Vagina (tissue), 2 donors: ENCODE measurements at places on chromosomes 4 and X.

DNA sequence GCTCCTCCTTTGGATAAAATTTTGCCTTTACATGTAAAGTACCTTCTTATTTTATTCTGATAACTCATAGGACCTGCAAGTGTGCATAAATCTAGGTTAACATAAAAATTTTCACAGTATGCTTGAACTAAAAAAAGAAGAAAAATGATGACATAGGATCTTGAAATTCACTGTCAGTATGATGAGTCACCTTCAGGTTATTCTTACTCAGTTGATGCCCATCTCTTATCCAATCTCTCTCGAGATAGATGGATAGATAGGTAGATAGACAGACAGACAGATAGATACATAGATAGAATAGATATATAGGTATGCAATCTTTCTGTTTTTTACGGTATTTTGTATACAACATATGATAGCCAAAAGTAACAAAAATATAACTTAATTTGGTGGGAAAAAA lies 485.5 kb downstream of the NAF1 start:
- DNase-seq = no peak

DNA sequence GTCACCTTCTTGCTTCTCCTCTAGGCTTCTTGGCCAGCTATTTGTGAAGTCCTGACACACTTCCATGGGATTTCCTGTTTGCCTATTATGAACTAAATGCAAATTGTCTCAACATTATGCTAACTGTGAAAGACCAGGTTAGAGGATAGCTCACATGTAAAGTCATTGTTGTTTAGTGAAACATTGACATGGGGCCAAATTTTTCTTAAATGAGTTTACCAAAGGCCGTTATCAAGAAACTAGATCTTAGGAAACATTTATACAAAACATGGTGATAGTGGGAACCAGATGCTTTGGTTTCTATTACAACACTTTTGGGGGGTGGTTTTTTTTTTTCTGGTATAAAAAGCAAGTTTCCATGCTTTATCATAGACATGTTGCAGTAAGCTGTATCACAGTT lies 466.8 kb upstream of the FAM241A start:
- no peak for DNase-seq

GRCh38 chr4:150982557-150983233 lies 32.4 kb downstream of the LRBA start:
- no peak for DNase-seq

DNA sequence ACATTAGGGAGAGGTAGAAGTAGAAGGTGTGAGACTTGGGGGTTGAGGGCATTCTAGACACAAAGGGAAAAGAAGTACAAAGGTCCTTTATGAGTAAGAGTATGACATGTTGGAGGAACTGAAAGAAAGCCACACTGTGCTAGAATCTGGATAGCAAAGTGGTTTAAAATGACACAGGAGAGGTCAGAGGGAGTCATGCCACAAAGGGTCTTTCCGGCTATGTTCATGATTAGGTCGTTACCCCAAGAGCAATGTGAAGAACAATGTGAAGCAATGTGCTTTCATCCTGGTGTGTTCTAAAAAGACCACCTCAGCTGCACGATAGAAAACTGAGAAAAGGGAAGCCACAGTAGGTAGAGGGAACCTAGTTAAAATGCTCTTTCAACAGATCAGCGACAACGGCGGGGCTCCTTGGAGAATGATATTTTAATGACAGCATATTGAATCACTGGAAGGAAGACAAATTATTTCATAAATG lies 29.2 kb downstream of the SMIM14 start:
- no peak for DNase-seq

DNA sequence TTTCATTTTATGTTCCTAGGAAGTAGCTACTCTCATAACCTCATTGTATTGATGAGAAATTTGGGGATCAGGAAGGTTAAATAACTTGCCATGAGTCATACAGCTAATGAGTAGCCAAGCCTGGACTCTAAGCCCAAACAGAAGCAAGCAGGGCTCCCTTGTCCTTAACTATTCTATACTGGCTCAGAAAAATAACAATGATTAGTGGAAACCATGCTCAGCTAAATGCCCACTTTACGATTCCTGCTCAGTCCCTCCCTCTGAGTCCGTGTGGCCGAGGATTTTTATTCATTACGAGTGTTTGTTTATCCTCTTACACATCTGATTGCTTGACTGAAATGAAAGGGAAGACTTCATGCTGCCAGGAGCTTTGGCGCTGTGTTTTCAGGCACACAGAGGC lies 100.9 kb downstream of the SLC34A2 start:
- DNase-seq = no peak

DNA sequence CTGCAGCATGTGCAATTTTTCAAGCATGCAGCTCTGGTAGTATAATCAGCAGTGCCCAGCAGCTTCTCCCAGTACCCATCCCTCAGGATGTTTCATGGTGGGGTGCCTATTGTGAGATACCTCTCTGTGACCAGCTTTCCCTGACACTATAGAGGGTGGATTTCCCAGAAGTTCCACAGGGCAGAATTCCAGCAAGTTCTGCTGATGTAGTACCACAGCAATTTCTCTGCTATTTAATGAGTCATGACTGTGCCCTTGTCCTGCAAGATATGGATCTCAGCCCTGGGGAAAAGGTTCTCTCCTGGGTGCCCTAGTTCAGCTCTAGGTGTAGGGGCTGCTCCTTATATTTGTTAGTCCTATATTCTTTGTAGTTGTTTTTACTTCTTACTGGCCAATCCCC lies 174.8 kb downstream of the ENOX2 start:
- DNase-seq = no peak

DNA sequence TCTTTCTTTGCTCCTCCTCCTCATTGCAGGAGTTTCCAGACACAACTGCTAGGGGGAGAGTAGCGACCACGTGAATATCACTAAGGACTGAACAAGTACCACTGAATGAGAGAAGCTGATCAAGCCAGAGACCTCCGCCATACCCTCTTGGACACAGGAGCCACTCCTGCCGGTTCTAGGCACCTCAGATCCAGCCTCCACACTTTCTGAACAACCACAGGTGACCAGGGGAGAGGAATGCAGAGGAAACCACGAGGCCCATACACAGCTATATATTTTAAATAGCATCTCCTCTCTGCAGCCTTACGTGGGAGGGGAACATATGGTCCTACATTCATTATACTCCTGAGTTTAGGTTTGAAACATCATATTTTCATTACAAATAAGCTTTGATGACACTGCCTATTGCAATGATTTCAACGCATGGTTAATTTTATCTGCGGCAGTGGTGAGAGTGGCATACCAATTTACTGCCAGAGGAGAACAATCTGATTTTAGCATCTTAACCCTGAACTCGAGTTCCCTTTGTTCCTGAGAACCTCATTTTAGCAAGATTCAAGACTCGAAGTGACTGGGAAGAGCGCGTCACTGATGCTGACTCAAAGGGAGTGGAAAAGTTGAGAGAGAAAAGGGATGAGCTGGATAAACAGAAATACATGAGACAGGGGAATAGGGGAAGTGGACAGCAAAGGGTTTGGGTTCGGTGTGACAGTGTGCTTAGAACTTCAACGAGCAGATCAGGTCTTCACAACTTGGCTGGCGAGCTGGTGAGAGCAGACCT lies 231.7 kb upstream of the PPARGC1A start:
- no peak for DNase-seq

DNA sequence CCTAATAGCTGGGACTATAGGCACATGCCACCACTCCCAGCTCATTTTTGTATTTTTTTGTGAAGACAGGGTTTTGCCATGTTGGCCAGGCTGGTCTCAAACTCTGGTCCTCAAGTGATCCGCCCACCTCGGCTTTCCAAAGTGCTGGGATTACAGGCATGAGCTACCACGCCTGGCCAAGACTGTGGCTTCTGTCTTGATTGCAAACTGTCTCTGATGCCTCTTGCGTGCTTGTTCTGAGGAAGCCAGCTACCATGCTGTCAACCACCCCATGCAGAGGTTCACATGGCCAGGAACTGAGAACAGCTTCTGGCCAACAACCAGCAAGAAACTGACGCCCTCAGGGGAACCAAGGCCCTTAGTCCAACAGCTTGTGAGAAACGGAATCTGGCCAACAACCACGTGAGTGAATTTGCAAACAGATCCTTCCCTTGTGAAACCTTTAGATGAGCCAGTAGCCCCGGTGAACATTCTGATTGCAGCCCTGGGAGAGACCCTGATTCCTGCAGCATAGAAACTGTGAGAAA lies 71.2 kb downstream of the SUPT20HL2 start:
- peak; percentile 91 for DNase-seq

DNA sequence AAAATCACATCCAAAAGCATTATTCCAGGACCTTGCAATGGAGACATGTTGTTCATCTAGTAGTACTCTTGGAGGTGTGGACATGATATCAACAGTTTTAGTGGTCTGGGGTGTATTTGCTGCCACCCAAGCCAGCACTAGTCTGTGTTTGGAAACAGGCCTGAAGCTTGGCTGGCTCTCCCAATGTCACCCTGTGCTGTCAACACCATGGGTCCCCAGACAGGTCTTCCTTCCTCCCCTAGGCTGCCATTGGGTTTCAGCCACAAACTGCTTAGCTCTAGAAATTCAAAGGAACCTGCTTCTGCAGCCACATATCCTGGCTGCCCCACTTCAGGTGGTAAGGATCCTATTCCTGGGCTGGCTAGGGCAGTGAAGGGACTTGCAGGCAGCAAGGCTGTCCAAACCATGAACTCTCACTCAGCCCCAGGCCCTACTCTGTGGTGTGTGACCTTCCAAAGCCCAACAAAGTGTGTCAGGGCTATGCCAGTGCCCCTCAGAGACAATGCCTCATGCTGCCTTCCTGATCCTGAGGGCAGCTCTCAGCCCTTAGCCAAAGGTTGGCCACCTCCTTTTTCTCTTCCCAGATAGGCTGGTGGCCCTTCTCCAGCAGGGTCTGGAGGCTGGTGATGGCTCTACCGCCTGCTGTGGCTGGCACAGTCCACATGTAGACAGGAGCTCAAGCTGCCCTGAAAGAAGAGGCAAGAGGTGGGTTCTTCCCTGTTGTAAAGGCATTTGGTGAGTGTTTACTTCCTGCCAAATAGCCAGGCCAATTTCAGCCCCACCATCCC lies 18.3 kb downstream of the AMER1 start:
- DNase-seq = peak; percentile 79

GRCh38 chrX:134604701-134605311 lies 53.5 kb downstream of the PLAC1 start:
- DNase-seq = no peak

GRCh38 chr4:9771034-9771433 lies 10.4 kb upstream of the DRD5 start:
- DNase-seq = no peak

DNA sequence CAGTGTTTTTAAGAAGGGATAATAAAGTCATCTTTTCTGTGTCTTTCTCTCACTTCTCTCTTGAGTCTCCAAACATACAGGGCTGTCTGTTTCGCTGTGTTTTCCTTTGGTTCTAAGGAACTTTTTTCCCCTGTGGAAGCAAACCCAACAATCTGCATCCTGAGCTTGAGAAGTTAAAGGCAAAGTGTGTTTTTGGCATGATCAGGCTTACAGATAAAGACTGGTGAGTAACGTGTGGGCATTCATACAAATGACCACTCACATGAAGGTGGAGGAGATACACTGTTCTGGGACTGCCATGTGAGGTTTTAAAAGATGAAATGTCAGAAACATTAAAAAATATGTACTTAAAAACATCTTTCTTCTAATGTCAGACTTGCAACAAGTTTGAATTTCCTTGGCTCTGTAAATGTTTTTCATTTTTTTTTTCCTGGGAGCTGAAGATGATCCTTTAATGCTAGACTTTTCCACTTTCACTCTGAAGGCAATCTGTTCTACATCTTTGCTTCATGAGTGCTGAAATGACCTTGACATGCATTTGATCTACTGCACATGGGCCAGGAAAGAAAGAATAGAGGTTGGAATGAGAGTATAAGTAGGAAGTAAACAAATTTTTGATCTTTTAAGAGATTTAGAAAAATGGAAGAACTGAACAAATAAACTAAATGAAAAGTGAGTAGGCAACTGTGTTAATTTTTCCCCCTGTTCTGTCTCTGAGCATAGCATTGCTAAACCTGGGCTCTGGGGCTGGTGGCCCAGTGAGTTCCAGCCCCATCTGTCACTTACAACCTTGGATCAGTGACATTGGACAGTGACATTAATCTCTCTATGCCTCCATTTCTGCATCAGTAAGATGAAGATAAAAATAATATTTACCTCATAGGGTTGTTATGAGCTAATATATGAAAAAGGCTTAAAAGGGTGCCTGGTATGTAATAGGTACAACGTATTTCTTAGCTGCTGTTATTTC lies 151.1 kb upstream of the TBC1D9 start:
- no peak for DNase-seq

- DNase-seq = no peak
Observed at GRCh38 chr4:20196476-20196875, 55.2 kb upstream of the SLIT2 start.

GRCh38 chr4:182768838-182769237 lies 148.3 kb downstream of the DCTD start:
- DNase-seq = no peak

DNA sequence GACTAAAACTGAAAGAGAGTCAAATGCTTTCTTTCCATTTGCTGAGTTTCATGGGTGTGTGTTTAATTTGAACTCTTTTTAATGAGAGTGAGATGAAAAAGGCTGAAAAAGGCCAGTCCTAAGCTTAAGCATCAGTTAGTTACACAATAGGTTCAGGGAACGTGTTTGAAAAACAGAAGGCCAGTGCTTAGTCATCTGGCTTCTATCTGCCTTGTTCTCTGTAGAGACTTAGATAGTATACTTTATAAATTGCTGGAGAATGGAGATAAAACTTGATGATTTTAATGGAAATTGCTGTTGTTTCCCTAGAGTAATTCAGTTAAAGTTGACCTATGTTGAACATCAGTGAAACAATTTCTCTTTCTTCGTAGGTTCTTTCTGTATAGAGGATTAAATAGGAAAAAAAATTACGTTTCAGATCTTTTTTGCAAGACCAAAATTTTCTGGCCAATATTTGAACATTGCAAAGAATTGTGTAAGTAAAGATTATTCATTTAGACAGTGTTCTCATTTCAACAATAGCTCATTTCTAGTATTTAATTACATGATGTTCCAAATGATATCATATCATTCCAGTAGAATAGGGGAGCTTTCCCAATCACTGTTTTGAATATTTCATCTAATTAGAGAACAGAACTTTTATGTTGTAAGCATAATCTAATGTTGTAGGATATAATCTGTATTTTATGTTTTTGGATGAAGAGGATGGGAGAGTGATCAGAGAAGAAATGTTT lies 1088.8 kb downstream of the ADGRL3 start:
- no peak for DNase-seq

GRCh38 chr4:24730256-24731001 lies 64.9 kb upstream of the SOD3 start:
- no peak for DNase-seq

DNA sequence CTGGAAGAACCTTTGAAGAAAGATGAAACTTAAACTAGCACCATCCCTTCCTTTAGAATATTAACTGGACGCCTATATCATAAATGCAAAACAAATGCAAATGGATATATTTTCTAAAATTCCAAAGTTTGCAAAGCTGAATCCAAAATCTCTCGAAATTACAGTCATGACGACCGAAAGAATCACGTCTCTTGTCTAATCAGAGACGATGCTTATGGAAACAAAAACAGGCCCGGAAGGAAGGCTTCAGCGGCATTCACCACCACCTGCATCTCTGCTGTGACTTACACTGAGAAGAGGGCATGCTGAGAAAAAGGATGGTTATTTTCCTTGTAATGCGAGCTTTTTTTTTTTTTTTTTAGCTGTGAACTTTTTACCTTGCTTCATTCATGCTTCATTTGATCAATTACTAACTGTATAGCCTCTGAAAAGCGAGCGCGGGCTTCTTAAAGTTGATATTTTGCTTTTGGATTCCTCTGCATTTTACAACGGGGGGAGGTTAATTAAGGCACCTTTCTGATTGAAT lies 209.3 kb downstream of the SOWAHB start:
- DNase-seq = no peak

GRCh38 chr4:144578681-144579080 lies 67.3 kb upstream of the HHIP start:
- DNase-seq = no peak

GRCh38 chr4:163493643-163494359 lies 689 bp upstream of the TMA16 start:
- DNase-seq = no peak
